Esophagus mucosa (tissue), 1 donor: ENCODE measurements at places on chromosomes 1 and 21. TPM values are rescaled to one million over a fixed set of nuclear protein-coding genes. Genes with fewer than 3 reads are reported as not detected.

Gene WNT3A
- 0.44 TPM for total RNA-seq

Gene NECAP2
- 38.1 TPM for total RNA-seq

Gene PTPN22
- 1.9 TPM for total RNA-seq

Gene NBPF4
- 0.08 TPM for total RNA-seq

Gene LIN28A
- not detected for total RNA-seq

Gene MIXL1
- total RNA-seq: not detected

Gene SYCP1
- not detected for total RNA-seq

Gene LRRC71
- total RNA-seq: not detected

DNA sequence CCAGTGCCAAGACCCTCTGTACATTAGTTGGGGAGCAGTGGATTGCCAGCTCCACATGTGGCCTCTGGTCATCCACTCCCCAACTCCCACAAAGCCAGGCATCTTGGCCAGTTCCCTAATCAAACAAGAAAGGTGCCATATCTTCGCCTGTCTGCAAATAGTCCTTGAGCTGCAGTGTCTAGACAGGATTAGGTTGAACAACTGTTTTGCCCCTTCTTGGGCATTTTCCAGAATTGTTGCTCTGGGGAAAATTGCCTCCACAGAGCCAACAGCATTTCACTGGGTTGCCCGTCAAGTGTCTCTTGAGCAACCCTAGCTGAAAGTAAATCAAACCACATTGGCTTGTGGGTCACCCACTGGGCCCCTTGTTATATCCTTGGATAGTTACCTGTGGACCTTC, 109.3 kb downstream of the GDAP2 start:
- no peak for ATAC-seq

DNA sequence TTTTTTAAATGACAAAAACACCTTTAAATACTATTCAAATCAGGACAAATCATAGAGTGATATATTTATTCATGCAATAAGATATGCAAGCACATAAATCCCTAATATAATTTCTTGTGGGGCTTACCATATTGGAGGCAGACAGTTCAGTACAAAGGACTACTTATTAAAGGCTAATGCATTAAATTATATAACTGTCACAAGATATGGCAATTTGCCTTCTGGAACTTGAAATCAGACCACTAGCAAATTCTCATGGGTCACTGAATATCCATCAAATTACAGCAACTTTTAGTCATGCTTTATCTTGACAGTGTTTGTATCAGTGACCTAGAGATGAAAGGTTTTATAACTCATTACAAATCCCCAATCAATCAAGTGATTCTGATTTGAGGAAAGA, 54.1 kb upstream of the NCAM2 start:
- ATAC-seq: no peak

DNA sequence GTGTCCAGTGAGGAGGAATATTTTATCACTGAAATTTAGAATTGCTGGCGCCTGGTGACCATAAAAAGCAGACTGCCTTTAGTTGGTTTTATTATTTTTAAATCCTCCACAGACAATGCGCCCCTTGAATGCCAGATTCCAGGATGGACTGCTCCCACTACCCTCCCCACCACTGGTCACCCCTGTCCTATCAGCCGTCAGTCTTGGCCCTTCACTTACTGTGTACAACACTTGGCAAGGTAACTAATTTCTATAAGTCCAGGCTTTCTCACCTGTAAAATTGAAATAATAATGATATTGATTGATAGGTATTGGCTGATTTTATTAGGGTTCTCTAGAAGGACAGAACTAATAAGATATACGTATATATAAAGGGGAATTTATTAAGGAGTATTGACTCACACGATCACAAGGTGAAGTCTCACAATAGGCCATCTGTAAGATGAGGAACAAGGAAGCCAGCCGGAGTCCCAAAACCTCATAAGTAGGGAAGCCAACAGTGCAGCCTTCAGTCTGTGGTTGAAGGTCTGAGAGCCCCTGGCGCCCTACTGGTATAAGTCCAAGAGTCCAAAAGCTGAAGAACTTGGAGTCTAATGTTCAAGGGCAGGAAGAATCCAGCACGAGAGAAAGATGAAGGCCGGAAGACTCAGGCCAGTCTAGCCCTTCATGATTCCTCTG, 17.8 kb downstream of the RHEX start:
- ATAC-seq: no peak

- ATAC-seq: peak; percentile 28
Observed at GRCh38 chr1:25442178-25442577, 11.5 kb downstream of the MACO1 start.

DNA sequence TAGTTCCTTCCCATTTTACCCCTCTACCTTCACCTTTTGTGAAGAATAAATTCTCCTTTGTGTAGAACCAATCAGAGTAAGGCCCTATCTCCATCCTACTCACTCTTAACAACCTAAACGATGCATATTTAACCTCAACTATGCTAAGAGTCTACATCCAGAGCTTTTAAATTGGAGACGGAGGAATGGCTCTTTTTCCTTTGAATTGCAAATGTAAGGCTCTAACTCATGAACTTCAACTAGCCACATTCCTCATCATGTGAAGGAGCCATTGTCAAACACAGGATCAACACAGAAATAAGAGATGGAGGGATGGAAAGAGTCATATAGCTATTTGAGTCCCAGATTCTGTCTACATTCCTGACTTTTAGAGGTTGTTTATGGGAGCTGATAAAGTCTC, 18.2 kb downstream of the DEPDC1 start:
- no peak for ATAC-seq

DNA sequence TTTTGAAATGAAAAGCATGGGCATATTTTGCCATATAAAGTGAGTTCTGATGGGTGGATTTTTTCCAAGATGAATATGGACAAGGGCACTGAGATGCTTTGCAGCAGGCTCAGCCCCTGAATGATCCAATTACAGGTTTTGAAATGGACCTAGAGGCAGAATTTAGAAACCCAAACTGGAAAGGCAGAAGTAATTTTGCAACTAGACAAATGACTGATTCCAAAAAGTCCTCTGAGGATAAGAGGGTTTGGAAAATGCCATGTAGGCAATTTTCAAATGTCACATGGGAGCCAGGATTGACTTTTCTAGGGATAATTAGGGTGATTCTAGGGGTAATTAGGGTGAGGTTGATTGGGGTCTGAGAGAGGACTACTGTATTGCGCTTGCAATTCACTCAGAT, 148.9 kb upstream of the ZNF648 start:
- ATAC-seq: no peak

DNA sequence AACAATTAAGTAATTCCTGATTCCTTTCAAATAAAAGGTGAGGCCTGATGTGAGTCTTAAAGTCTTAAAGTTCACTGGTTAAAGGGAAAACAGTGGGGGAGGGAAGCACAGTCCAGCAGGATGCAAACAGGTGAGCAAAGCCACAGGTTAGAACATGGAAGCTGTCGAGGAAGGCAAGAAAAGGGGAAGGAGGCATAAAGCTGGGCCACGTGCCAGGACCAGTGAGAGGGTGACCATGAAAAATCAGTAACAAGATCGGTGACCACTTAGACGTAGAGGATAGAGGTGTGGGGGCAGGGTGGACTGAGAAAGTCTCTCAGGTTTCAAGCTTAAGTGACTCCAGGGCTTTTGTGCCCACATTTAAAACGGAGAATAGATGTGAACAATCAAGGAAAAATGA, 231.3 kb downstream of the SETD4 start:
- no peak for ATAC-seq

GRCh38 chr1:21927533-21928237, 9.4 kb downstream of the HSPG2 start:
- peak; percentile 19 for ATAC-seq

GRCh38 chr1:189866606-189867005, 611.1 kb downstream of the BRINP3 start:
- ATAC-seq: no peak

GRCh38 chr1:214524824-214525223, 26.6 kb downstream of the PTPN14 start:
- ATAC-seq: no peak

DNA sequence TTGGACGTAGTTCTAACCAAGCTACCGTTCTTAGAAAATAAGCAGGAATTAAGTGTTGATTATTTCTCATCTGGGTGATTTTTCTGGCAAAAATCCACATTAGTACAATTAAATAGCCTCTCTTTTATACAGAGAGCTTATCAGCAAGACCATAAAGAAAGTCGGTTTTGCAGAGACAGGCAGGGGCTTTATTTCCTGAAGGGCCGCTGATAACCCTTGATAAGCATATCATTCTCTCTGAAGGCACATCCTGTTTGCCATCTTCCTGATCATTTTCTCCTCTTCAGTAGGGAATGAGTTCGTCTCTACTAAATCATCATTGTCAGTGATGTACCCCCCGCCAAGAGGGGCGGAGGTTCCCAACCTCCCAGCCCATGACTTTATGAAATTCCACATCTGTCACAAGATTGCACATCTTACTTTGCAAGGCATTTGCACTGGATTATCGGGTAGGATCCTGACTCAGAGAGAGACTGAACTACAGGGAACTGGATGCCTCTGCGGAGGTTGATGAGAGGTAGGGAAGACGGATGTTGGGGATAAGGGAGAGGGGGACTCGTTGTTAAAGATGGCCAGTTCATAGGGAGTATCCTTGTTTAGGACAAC, 115.7 kb downstream of the KCNJ6 start:
- no peak for ATAC-seq

- ATAC-seq: peak; percentile 20
Observed at GRCh38 chr1:109884242-109884891, 26.3 kb upstream of the CSF1 start.

GRCh38 chr1:243628476-243628907, 221.6 kb downstream of the AKT3 start:
- ATAC-seq: no peak

DNA sequence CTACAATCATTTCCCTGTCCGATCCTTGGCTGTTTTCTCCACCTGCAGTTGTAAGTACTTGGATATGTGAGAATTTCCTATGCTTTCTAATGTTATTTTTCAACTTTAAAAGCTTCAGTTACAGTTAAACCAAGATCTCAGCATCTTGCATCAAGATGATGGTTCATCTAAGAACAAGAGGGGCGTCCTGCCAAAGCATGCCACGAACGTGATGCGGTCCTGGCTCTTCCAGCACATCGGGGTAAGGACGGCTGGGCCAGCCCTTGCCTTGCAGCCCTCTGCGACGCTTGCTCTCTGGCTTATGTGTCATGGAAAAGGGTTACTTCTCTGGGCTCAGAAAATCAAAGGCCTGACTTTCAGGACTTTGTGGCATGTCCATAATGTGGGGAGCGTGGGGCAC, 46.8 kb downstream of the PKNOX1 start:
- ATAC-seq: no peak
